ENCODE measurements at places on chromosomes 1 and 21. TPM values are rescaled to one million over a fixed set of nuclear protein-coding genes. Genes with fewer than 3 reads are reported as not detected.

- H3K27ac ChIP-seq, result no peak overlapping the region
- no peak for DNase-seq
- no peaks in the 10 kb centered on the region for H3K36me3 ChIP-seq
- H3K27me3 ChIP-seq, result no peaks in the 10 kb centered on the region
- no peaks in the 10 kb centered on the region for H3K4me1 ChIP-seq
Measured at GRCh38 chr1:51044834-51045233, 57.2 kb upstream of the C1orf185 start.

CFHR2 gene
- 0.27 TPM for total RNA-seq

TP53BP2 gene
- 39.6 TPM for total RNA-seq

DNA sequence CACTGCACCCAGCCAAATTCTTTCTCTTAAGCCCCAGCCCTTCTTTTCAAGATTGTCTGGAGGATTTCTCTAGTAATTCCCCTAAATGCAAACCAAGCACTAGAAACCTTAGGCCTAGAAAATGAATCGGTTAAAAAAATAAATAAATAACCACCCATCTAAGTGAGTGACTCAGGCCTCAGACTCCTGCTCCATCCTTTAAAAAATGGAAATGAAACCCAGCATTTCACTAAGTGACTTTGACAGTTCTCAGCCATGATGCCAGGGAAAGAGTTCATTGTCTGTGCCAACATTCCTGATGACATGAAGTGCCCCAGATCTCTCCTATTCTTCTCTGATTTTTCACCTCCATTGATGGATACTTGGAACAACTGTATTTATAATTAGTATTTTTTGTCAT is 415.2 kb upstream of the DAB1 start:
- H3K27ac ChIP-seq, result no peak overlapping the region
- no peak overlapping the region for H3K4me3 ChIP-seq
- no peaks in the 10 kb centered on the region for H3K27me3 ChIP-seq
- H3K4me1 ChIP-seq, result no peaks in the 10 kb centered on the region
- no peak for DNase-seq

TMCC2 gene
- 0.88 TPM for total RNA-seq

ZNHIT6 gene
- total RNA-seq, result 10.9 TPM

- no peak overlapping the region for H3K4me3 ChIP-seq
- H3K4me1 ChIP-seq, result no peaks in the 10 kb centered on the region
- DNase-seq, result no peak
- H3K36me3 ChIP-seq, result no peaks in the 10 kb centered on the region
- no peak overlapping the region for H3K27ac ChIP-seq
- H3K27me3 ChIP-seq, result no peaks in the 10 kb centered on the region
Measured at GRCh38 chr21:33185852-33186251, 43.9 kb upstream of the IFNAR2 start.

- H3K27ac ChIP-seq, result no peak overlapping the region
- DNase-seq, result no peak
- no peak overlapping the region for H3K4me3 ChIP-seq
- no peaks in the 10 kb centered on the region for H3K27me3 ChIP-seq
Measured at GRCh38 chr1:40423264-40423642, 27.0 kb upstream of the ZFP69B start.

PLA2G2D gene
- 0.21 TPM for total RNA-seq

DNA sequence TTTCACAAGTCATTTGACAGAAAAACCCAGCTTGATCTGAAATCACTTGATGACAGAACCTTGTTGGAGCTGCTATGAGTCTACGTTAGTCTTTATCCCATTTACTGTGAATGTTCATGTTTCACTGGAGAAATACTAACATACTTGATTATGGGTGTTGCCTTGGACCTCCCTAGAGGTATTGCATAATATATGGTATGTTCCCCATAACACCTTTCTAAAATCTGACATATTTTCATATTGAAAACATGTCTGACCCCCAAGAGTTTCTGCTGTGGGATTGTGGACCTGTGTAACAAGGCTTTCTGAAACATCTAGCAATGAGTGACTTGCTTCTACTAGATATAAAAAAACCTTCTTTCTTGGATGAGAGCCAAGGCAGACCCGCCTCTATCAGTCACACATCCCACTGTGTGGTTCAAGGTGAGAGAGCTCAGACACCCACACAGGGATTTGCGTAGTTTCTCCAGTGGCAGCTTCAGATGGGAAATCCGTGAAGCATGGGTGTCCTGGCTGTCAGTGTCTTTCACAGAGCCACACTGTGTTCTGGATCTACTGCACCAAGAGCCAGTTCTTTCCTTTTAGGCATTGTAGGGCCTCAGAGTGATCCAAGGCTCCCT is 4.6 kb downstream of the NENF start:
- no peaks in the 10 kb centered on the region for H3K27me3 ChIP-seq
- no peaks in the 10 kb centered on the region for H3K4me1 ChIP-seq
- H3K4me3 ChIP-seq, result no peak overlapping the region
- DNase-seq, result no peak

TSPAN2 gene
- 14.6 TPM for total RNA-seq

DNA sequence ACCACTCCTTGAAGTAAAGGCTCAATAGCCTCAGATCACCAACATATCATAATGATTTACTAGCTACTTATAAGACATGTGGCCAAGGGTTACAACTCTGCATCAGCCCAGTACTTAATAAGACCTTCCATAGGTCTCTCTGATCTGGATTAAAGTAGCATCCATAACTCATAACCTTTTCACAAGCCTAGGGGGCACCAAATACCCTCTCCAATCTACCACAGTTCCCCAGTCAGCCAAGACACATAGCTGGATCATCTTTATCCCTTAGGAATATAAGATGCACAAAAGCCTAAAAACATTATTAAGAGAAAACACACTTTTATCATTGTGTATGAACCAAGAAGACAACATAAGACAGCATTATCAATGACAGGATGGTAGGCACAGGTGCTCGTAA is 22.1 kb downstream of the SSX2IP start:
- H3K4me3 ChIP-seq, result no peak overlapping the region
- H3K36me3 ChIP-seq, result no peaks in the 10 kb centered on the region
- no peak for DNase-seq

DNA sequence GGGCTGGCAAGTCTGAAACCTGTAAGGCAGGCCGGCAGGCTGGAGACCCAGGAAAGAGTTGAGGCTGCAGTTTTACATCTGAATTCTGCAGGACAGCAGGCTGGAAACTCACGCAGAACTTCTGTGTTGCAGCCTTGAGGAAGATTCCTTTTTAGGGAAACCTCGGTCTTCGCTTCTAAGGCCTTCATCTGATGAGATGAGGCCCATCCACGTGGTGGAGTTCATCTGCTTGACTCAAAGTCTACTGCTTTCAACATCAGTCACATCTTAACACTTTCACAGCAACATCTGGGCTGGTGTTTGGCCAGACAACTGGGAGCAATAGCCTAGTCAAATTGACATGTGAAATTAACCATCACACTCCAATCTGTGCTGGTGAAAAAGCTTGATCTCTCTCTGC is 57.1 kb downstream of the EVA1C start:
- no peak overlapping the region for H3K4me3 ChIP-seq
- no peaks in the 10 kb centered on the region for H3K36me3 ChIP-seq
- DNase-seq, result no peak
- no peak overlapping the region for H3K27ac ChIP-seq

GRCh38 chr1:51070640-51071039 is 31.4 kb upstream of the C1orf185 start:
- H3K4me1 ChIP-seq, result no peaks in the 10 kb centered on the region
- no peak for DNase-seq
- H3K27me3 ChIP-seq, result no peaks in the 10 kb centered on the region
- no peak overlapping the region for H3K4me3 ChIP-seq
- no peaks in the 10 kb centered on the region for H3K36me3 ChIP-seq

GRCh38 chr1:53214376-53214940 is 6.0 kb downstream of the CZIB start:
- peaks cover 9% of the 10 kb centered on the region for H3K36me3 ChIP-seq
- no peaks in the 10 kb centered on the region for H3K4me1 ChIP-seq
- H3K27me3 ChIP-seq, result no peaks in the 10 kb centered on the region
- H3K27ac ChIP-seq, result no peak overlapping the region
- DNase-seq, result no peak

CRNN gene
- total RNA-seq, result not detected

- no peaks in the 10 kb centered on the region for H3K36me3 ChIP-seq
- no peak overlapping the region for H3K27ac ChIP-seq
- H3K4me1 ChIP-seq, result no peaks in the 10 kb centered on the region
- no peak for DNase-seq
- no peaks in the 10 kb centered on the region for H3K27me3 ChIP-seq
- H3K4me3 ChIP-seq, result no peak overlapping the region
Measured at GRCh38 chr1:226730836-226731235, 8.2 kb downstream of the ITPKB start.

DNA sequence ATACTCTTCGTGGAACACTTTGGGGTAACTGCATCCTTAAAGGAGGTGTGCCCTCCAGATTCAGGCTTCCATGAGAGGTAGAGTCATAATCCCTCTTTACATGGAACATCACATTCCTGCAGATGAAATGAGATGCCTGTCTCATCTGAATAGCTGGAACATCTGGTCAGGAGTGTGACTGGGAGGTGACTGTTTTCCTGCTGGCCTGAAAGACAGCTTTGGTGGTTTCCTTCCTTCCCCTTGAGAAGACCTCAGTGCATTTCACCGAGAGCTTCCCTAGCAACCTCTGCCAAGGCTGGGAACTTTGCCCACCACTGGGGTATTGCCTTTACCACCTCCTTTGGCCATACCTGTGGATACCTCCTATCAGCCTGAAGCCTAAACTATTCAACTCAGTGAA is 46.7 kb upstream of the GUCA2A start:
- DNase-seq, result no peak
- no peak overlapping the region for H3K27ac ChIP-seq
- no peaks in the 10 kb centered on the region for H3K27me3 ChIP-seq

DNA sequence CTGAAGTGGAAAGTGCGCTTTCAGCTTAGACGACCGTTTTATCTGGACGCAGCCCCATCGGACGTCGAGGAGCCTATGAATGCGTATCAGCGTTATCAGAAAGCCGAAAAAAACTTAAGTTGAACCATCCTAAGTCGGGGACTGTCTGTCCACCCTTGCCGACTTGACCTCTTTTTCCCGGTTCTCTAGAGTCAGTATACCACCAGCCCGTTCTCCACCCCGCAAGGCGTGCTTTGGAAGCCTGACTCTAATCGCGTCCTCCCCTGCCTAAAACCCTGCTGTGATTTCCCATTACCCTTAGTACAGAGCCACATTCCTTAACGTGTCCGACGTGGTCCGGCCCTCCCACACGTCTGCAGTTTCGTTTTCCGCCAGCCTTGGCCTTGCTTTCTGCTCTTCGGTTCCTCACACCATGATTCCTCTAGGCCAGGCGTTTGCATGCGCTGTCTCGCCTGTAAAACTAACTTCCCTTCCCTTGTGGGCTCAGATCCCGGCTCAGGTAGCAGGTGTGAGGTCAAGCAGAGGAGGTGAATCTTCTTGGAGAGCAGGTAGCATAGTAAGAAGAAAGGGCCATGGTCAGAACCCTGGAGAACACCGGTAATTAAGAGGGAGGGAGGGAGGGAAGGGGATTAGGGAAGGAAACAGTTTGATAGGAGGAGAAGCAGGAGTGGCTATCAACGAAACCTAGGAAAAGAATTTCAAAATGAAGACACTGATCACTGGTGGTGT is 865 bp downstream of the ADPRS start:
- H3K4me1 ChIP-seq, result no peaks in the 10 kb centered on the region
- DNase-seq, result no peak
- no peaks in the 10 kb centered on the region for H3K27me3 ChIP-seq
- peak overlapping the region; percentile 96 for H3K4me3 ChIP-seq

- no peak for DNase-seq
- H3K4me1 ChIP-seq, result no peaks in the 10 kb centered on the region
- no peaks in the 10 kb centered on the region for H3K36me3 ChIP-seq
- no peak overlapping the region for H3K4me3 ChIP-seq
- H3K27ac ChIP-seq, result no peak overlapping the region
Measured at GRCh38 chr1:88595355-88596002, 88.6 kb upstream of the PKN2 start.

GRCh38 chr1:26493938-26494337 is 21.7 kb downstream of the HMGN2 start:
- no peaks in the 10 kb centered on the region for H3K27me3 ChIP-seq
- no peak overlapping the region for H3K4me3 ChIP-seq
- no peak for DNase-seq
- no peaks in the 10 kb centered on the region for H3K4me1 ChIP-seq
- H3K27ac ChIP-seq, result no peak overlapping the region

HSD3B1 gene
- not detected for total RNA-seq

UMODL1 gene
- 0.35 TPM for total RNA-seq

DNA sequence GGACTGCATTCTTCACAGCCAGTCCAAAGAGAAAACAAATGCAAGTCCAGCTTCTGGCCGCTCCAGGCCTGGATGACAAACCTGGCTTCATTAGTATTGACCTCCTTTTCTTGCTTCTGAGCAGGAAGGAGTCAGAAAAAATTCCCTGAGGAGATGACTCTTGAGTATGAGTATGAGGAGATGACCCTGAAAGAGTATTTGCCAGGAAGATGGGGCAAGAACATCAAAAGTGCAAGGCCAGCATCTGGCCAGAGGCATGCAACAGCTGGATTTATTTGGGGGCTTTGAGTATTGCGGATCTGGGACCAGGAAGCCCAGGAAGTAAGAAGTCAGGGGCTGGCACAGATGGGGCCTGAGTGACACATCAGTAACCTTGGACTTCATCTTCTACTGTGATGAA is 113.9 kb downstream of the GLIS1 start:
- DNase-seq, result no peak
- H3K4me3 ChIP-seq, result no peak overlapping the region
- no peaks in the 10 kb centered on the region for H3K36me3 ChIP-seq
- no peak overlapping the region for H3K27ac ChIP-seq
- no peaks in the 10 kb centered on the region for H3K27me3 ChIP-seq

C1orf226 gene
- total RNA-seq, result 26.9 TPM

DNA sequence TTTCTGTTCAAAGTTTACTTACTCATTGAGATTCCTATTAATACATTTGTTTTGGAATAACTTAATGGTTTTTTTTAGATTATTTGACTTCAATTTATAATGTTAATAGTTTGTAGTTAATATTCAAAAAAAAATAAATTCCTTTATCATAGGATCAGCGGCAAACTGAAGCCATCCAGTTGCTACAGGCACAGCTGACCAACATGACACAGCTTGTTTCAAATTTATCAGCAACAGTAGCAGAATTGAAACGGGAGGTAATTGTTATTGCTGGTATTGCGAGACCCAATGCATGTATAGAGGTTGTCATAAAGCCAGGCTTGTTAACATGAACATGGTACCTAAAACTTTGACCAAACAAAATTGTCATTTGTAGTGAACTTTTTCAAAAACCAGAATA is 59.0 kb upstream of the FASLG start:
- H3K27ac ChIP-seq, result no peak overlapping the region
- no peak for DNase-seq
- no peaks in the 10 kb centered on the region for H3K27me3 ChIP-seq
- H3K4me3 ChIP-seq, result no peak overlapping the region
- H3K36me3 ChIP-seq, result peaks cover 6% of the 10 kb centered on the region
- no peaks in the 10 kb centered on the region for H3K4me1 ChIP-seq

HMGCS2 gene
- 271 TPM for total RNA-seq

Data from colonic mucosa (tissue), 4 donors.